Upper lobe of left lung (tissue), 6 donors: ENCODE measurements at places on chromosomes 7 and 10.

DNA sequence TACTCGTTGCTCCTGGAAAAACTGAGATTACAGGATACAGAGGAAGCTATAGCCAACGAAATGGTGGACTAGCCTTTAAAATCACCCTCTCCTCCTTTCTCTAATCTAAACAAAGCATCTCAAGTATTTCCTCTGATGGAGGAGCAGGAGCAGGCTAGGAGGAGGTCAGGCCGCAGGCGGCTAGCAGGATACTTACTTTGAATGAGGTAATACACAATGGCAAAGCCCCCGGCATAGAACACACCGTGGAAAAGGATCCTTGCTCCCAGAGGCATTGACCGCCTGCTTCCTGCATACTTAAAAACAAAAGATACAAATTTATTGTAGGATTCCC is 64.4 kb downstream of the STK17A start:
- no peak for DNase-seq
- H3K4me1 ChIP-seq, result peaks cover 58% of the 10 kb centered on the region
- no peak overlapping the region for H3K4me3 ChIP-seq
- H3K27me3 ChIP-seq, result no peaks in the 10 kb centered on the region
- peaks cover 13% of the 10 kb centered on the region for H3K36me3 ChIP-seq
- H3K27ac ChIP-seq, result peak overlapping the region; percentile 87

- no peak for DNase-seq
- peaks cover 13% of the 10 kb centered on the region for H3K4me1 ChIP-seq
- H3K4me3 ChIP-seq, result no peak overlapping the region
- no peak overlapping the region for H3K27ac ChIP-seq
- H3K27me3 ChIP-seq, result no peaks in the 10 kb centered on the region
Measured at GRCh38 chr7:46610746-46611145, 689.7 kb upstream of the IGFBP3 start.

DNA sequence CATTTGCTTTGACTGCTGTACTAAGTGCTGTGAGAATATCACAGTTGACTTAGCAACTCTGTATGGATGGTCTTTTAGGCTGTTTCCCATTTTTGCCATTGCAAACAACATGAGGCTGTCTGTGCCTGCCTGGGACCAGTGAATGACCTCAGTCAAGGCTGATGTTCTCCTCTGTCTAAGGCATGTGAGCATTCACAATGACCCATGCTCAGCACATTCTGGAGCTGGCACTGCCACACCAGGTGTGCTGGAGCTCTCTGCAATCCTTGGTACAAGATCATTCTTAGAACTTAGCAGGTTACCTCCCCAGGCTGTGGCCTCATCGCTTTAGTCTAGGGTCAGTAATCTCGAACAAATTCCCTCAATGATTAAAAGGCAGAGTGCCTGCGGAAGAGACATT is 61.9 kb downstream of the SH3PXD2A start:
- H3K4me3 ChIP-seq, result no peak overlapping the region
- no peak overlapping the region for H3K27ac ChIP-seq
- DNase-seq, result no peak
- no peaks in the 10 kb centered on the region for H3K36me3 ChIP-seq
- H3K27me3 ChIP-seq, result no peaks in the 10 kb centered on the region
- H3K4me1 ChIP-seq, result peaks cover 6% of the 10 kb centered on the region

GRCh38 chr7:135102372-135102771 is 45.5 kb upstream of the TMEM140 start:
- no peaks in the 10 kb centered on the region for H3K4me1 ChIP-seq
- H3K36me3 ChIP-seq, result no peaks in the 10 kb centered on the region
- no peaks in the 10 kb centered on the region for H3K27me3 ChIP-seq
- H3K4me3 ChIP-seq, result no peak overlapping the region
- no peak overlapping the region for H3K27ac ChIP-seq

DNA sequence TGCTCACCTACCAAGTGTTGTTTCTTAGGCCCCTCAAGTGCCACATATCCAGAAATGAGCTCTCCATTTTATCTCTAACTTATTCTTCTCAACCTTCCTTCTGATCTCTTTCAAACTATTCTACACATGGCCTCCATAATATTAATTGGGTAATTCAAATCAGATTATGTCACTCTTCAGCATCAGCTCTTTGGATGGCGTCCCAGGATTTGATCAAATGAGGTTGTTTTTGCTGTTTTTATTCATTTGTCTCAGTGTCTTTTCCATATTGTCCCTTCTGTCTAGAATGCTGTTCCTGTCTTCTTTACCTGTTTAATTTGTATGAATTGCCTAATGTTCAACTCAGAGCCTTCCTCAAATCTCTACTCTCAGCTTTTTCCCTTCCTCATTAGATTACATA is 234.6 kb upstream of the CXCL12 start:
- DNase-seq, result no peak
- no peak overlapping the region for H3K4me3 ChIP-seq
- no peaks in the 10 kb centered on the region for H3K4me1 ChIP-seq
- H3K27me3 ChIP-seq, result no peaks in the 10 kb centered on the region
- no peak overlapping the region for H3K27ac ChIP-seq
- H3K36me3 ChIP-seq, result no peaks in the 10 kb centered on the region

DNA sequence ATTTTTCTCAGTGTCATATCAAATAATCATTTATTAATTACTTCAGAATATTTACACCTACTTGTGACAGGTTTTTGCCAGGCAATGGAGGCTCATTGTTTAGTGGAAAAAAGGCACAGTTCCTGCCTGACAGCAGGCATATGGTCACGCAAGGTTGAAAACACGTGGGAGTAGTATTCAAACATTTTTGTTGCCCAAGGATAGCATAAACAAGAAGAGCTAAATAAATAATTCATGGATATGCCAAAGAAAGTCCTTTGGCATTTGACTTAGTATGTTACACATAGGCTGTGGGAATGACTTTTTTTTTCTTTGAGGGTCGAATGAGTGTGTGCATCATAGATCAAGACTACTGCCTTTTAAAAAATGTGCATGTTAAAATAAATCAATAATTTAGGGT is 120.5 kb upstream of the SEMA3E start:
- no peaks in the 10 kb centered on the region for H3K27me3 ChIP-seq
- DNase-seq, result no peak
- no peak overlapping the region for H3K4me3 ChIP-seq
- H3K36me3 ChIP-seq, result no peaks in the 10 kb centered on the region

- H3K4me1 ChIP-seq, result no peaks in the 10 kb centered on the region
- H3K27me3 ChIP-seq, result no peaks in the 10 kb centered on the region
- H3K27ac ChIP-seq, result no peak overlapping the region
- H3K36me3 ChIP-seq, result no peaks in the 10 kb centered on the region
- no peak overlapping the region for H3K4me3 ChIP-seq
Measured at GRCh38 chr7:70374772-70375533, 757.0 kb upstream of the GALNT17 start.

DNA sequence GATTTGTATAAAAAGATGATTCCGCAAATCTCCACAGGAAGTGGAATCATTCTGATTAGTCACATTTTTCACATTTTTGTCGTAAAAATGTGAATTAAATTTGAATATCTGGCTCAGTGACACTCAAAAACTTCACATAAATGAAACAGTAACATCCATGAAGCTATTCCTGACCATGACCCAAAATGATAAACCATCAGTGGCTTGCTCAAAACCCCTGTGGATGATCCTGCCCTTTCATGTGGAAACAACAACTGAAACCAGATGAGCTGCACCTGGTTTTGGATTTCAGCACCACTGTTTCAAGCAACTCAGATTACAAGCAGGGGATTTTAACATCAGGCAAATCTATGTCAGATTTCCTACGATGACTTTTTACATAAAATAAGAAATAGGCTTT is 80.3 kb downstream of the AMPH start:
- H3K36me3 ChIP-seq, result no peaks in the 10 kb centered on the region
- no peak overlapping the region for H3K4me3 ChIP-seq
- H3K27me3 ChIP-seq, result no peaks in the 10 kb centered on the region
- DNase-seq, result no peak

GRCh38 chr10:11170993-11171851 is 153.6 kb downstream of the CELF2 start:
- DNase-seq, result no peak
- peaks cover 2% of the 10 kb centered on the region for H3K36me3 ChIP-seq
- peaks cover 31% of the 10 kb centered on the region for H3K4me1 ChIP-seq

DNA sequence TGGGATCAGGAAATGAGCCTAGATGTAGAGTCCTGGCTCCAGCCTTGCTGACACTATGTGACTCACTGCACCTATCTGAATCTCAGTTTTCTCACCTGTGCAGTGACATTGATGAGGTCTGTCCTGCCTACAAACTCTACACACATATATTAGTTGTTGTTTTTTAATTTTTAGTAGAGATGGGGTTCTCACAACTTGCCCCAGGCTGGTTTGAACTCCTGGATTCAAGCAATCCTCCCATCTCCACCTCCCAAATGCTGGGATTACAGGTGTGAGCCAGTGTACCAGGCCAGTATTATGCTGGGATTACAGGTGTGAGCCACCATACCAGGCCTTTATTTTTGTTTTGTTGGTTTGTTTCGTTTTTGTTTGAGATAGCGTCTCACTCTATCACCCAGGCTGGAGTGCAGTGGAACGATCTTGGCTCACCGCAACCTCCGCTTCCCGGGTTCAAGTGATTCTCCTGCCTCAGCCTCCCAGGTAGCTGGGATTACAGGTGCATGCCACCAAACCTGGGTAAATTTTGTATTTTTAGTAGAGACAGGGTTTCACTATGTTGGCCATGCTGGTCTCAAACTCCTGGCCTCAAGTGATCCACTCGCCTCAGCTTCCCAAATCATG is 11.8 kb upstream of the DDIT4 start:
- H3K4me3 ChIP-seq, result no peak overlapping the region
- no peaks in the 10 kb centered on the region for H3K36me3 ChIP-seq
- peaks cover 43% of the 10 kb centered on the region for H3K4me1 ChIP-seq
- peak overlapping the region; percentile 91 for H3K27ac ChIP-seq
- no peak for DNase-seq

DNA sequence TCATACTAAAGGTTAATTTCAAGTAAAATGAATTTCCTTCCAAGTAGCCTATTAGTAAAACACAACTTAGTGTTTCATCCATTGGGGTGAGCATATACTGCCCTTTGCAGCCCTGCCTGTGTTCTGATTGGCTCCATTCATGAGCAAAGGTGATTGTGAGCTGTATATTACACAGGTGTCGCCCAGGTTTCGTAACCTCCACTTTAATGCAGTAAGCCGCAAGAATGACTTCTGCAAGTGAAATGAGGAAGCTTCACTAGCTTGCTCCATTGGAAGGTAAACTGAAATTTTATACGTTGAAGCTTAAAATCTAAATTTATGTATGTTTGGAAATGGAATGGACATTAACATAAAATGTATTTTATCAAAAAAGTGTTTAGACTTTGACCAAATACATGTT is 24.4 kb downstream of the MTURN start:
- no peaks in the 10 kb centered on the region for H3K27me3 ChIP-seq
- H3K27ac ChIP-seq, result no peak overlapping the region
- no peak overlapping the region for H3K4me3 ChIP-seq
- peaks cover 19% of the 10 kb centered on the region for H3K4me1 ChIP-seq

- peaks cover 30% of the 10 kb centered on the region for H3K4me1 ChIP-seq
- peak overlapping the region; percentile 84 for H3K27ac ChIP-seq
- H3K36me3 ChIP-seq, result no peaks in the 10 kb centered on the region
- H3K4me3 ChIP-seq, result no peak overlapping the region
- H3K27me3 ChIP-seq, result no peaks in the 10 kb centered on the region
Measured at GRCh38 chr10:61943674-61944378, 42.3 kb downstream of the ARID5B start.

GRCh38 chr7:85006754-85007153 is 180.1 kb downstream of the SEMA3D start:
- no peaks in the 10 kb centered on the region for H3K4me1 ChIP-seq
- no peak overlapping the region for H3K27ac ChIP-seq
- H3K36me3 ChIP-seq, result no peaks in the 10 kb centered on the region
- DNase-seq, result no peak
- H3K27me3 ChIP-seq, result no peaks in the 10 kb centered on the region

DNA sequence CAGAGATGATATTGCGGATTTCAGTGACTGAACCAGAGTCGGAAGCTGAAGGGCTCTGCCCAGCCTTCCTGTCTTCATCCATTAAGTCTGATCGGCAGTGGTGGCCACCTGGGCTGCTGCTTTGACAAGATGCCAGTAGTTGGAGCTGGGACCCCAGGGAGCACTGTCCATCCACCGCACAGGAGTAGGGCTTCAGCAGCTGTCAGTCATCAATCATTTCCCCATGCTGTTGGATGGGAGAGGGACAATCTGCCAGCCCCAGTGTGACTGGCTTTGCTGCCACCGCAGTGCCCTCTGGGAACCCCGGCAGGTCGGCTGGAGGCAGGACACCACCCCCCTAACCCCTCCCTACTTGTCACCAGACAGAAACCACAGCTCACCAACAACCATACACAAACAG is 23.0 kb upstream of the GPR146 start:
- peaks cover 35% of the 10 kb centered on the region for H3K36me3 ChIP-seq
- H3K4me3 ChIP-seq, result no peak overlapping the region
- no peak overlapping the region for H3K27ac ChIP-seq
- peaks cover 3% of the 10 kb centered on the region for H3K4me1 ChIP-seq
- H3K27me3 ChIP-seq, result no peaks in the 10 kb centered on the region

GRCh38 chr7:86926732-86927131 is 132.7 kb downstream of the ELAPOR2 start:
- H3K4me3 ChIP-seq, result no peak overlapping the region
- no peaks in the 10 kb centered on the region for H3K27me3 ChIP-seq

DNA sequence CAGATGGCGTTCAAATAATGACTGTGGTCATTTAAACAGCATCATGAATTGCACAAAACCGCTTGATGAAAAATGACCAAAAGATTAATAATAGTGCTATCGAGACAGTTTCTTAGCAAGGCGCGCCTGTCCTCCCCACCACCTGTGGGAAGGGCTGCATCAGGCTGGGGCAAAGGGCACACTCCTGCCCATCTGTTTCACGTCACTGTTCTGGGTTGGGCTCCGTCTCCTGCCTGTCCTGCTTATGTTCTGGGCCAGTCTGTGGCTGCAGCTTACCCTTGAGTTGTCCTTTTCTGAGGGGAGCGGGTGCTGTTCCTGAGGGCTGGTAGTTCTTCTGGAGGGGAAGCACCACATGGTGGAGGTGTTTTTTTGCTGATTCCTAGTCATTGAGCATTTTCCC is 13.3 kb downstream of the RBM17 start:
- H3K36me3 ChIP-seq, result peaks cover 37% of the 10 kb centered on the region
- H3K4me3 ChIP-seq, result no peak overlapping the region
- no peak for DNase-seq
- no peaks in the 10 kb centered on the region for H3K27me3 ChIP-seq
- no peaks in the 10 kb centered on the region for H3K4me1 ChIP-seq

DNA sequence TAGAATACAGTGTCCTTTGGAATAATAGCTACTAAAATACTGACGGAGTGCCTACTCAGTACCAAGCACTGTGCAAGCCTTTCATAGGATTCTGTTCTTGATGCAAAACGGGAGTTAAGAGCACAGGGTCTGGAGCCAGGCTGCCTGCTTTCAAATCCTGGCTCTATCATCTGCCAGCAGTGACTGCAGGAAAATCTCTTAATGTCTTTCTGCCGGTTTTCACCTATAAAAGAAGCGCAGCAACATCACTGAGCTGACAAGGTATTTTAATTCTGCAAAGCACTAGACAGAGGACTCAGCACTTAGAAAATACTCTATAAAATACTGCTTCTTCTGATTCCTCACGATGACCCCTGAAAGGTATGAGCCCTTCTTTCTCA is 659 bp downstream of the FIGNL1 start:
- peaks cover 14% of the 10 kb centered on the region for H3K36me3 ChIP-seq
- H3K4me1 ChIP-seq, result peaks cover 10% of the 10 kb centered on the region
- DNase-seq, result no peak
- H3K27me3 ChIP-seq, result no peaks in the 10 kb centered on the region
- peak overlapping the region; percentile 86 for H3K27ac ChIP-seq

GRCh38 chr7:128264477-128264876 is 23.4 kb downstream of the LEP start:
- H3K27ac ChIP-seq, result no peak overlapping the region
- H3K27me3 ChIP-seq, result no peaks in the 10 kb centered on the region
- H3K4me3 ChIP-seq, result no peak overlapping the region
- no peak for DNase-seq

- no peak for DNase-seq
- no peaks in the 10 kb centered on the region for H3K27me3 ChIP-seq
- no peak overlapping the region for H3K4me3 ChIP-seq
- peaks cover 62% of the 10 kb centered on the region for H3K4me1 ChIP-seq
- no peaks in the 10 kb centered on the region for H3K36me3 ChIP-seq
Measured at GRCh38 chr10:93437086-93437945, 44.8 kb downstream of the MYOF start.
